RWPE2 (cell line): ENCODE measurements at places on chromosomes 12 and 14.

- DNase-seq = no peak
These were observed 59.5 kb downstream of the ARID2 start for GRCh38 chr12:45789025-45789424.

DNA sequence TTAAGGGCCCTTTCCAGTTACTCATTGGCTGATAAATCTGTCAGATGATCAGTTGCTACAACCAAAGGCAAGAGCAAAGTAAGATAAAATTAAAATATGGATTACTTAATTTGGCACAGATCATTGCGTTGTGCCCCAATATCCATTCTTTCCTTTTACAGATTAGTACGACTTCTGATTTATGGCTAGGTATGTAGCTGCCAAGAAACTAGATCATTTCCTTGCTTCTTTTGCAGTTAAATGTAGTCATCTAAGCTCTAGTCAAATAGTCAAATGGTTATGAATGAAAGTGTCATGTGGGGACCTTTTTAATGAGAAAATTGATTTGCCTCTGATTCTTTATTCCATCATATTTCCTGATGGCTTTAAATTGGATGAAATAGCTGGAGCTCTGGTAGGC is 1039.9 kb upstream of the FLRT2 start:
- DNase-seq = no peak

- DNase-seq = no peak
These were observed 888 bp upstream of the PLXNC1 start for GRCh38 chr12:94147387-94147990.

DNA sequence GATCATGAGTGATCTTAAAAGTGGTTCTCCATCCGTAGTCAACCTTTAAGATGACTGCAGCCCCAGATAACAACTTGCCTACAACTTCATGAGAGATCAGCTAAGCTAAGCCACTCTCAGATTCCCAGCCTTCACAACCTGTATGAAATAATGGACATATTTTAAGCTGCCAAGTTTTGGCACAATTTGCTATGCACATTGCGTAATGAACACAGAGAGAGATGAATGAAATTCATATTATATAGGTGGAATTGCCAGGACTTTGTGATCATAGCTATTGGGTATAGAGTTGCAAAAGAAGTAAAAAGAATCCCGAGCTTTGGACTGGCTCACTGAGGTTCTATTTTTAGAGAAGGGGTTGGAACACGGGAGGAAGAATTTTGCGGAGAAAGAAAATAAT is 59.1 kb upstream of the EGLN3 start:
- no peak for DNase-seq

DNA sequence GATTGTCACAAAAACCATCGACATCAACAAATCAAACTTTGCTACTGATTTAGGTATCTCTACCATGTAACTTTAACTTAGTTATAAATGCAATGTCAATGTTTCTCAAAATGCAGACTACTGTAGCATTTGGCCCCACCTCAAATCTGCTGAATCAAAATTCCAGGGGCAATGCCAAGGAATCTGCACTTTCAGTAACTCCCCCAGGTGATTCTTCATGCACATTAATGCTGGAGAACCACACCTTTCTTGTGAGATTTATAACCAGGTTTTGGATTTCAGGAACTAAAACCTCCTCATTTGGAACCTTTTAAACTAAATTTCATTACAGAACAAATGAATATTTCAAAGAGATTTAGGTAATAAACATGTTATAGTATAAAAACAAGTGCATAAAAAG is 4.9 kb downstream of the ATP2B1 start:
- no peak for DNase-seq

DNA sequence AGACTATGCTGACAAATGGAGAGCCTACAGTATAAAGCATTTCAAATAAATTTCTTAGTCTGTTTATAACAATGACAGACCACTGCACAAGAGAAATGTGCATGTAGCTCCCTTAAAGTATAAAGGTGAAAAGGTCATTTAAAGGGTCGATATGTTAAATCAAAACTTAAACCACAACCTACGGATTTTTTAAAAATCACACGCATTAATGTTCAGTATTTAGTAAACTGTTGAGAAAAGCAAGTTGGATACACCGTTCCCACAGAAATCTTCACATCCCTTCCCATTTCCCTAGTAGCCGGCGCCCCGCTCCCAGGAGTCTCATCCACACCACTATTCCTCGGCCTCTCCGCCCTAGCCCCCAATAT is 614 bp downstream of the FKBP3 start:
- DNase-seq = no peak

DNA sequence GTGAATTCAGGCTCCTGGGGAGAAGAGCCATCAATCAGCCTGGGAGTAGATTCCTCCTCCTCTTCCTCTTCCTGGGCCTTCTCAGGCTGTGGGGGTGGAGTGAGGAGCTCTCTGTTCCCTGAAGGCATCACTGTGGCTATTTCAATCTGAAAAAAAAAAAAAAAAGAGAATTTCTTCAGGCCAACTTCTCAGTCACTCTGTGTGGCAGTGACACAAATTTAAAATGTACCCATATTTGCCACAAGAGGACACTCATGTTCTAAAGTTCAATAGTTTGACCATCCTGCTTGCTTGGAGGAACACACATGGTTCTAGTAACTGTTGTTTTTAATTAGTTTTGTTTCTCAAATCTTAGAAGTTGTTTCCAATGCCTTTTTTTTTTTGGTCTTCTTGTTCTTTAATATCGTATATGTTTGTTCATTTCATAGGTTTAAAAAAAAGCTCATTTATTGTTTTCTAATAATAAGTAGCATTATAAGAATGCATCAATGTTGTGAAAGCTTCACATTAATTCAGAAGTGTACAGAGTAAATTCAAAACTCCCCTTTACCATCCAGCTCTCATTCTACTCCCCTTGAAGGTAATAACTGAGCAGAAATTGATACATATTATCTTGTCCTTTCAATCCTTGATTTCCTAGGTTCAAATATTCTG is 23.3 kb upstream of the CCER1 start:
- DNase-seq = no peak

DNA sequence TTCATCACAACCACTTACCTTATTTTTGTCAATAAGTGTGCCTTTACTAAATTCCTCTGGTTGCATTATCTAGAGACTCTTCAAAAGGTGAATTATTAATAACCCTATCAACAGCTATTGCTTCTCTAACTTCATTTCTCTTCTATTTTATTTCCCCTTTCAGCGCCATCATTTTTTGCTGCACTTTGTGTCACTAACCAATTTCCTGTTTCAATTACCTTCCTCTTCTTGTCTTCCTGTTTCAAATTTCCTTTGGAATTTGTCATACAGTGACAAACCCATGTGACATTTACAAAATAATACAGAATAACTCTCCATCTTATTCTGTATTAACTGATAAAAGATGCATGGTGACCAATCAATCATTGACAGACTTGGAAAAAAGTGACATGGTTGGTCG is 12.2 kb upstream of the CLEC2A start:
- DNase-seq = no peak
